NCI-H345 (cell line): ENCODE measurements at places on chromosomes 7 and 10.

- peak; percentile 60 for DNase-seq
Measured at GRCh38 chr7:110600956-110601355, 490.0 kb upstream of the LRRN3 start.

- DNase-seq = no peak
Measured at GRCh38 chr10:28850784-28851183, 173.5 kb downstream of the BAMBI start.

DNA sequence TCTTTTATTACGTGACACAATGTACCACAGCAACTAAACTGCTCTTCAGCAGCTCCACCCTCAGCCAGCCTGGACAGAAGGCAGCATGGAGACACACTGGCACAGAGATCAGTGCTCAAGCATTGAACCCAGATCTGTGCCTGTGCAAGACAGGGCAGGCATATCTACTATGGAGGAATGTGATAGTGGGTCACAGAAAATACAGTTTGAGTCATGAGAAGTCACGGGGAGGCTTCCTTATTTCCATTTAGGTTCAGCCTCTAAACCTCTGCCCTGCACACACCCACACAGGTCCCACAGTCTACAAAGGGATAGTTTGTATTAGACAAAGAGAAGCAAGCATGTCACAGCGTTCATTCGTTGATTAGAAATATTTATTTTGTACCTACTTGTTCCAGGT is 187.4 kb upstream of the AGR3 start:
- DNase-seq = no peak

DNA sequence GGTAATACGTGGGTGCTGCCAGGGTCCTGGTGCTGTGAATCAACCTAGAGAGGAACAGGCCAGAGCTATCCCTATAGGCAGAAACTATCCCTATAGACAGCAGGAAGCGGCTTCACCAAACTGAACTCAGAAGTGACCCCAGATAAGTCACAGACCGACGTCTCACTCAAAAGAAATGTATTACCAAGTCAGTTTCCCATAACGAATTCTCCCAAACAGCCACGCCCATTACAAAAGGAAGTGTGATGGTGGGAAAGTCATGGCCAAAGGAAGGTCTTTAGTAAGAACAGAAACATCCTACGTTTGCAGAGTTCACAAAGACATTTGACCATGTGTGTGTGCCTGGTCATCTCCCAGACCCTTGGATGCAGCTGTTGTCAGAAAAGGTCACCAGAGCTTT is 470.8 kb upstream of the ADARB2 start:
- DNase-seq = no peak

- no peak for DNase-seq
Measured at GRCh38 chr10:112517451-112517862, 70.4 kb downstream of the VTI1A start.

- no peak for DNase-seq
Measured at GRCh38 chr10:51896849-51897248, 197.5 kb upstream of the CSTF2T start.

- no peak for DNase-seq
Measured at GRCh38 chr10:7432884-7433726, 22.3 kb upstream of the SFMBT2 start.

GRCh38 chr10:96408201-96408600 is 49.4 kb upstream of the OPALIN start:
- DNase-seq = no peak

DNA sequence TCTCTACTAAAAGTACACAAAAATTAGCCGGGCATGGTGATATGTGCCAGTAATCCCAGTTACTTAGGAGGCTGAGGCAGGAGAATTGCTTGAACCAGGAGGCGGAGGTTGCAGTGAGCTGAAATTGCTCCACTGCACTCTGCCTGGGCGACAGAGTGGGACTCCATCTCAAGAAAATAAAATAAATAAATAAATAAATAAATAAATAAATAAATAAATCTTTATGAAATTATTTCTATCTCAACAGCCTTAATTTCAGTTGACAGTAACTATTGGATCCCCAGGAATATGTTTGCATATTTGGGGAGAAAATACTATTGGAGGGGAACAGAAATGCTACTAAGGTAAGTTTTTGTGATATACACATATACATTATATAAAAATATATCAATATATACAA is 20.0 kb downstream of the TMEM229A start:
- DNase-seq = no peak

DNA sequence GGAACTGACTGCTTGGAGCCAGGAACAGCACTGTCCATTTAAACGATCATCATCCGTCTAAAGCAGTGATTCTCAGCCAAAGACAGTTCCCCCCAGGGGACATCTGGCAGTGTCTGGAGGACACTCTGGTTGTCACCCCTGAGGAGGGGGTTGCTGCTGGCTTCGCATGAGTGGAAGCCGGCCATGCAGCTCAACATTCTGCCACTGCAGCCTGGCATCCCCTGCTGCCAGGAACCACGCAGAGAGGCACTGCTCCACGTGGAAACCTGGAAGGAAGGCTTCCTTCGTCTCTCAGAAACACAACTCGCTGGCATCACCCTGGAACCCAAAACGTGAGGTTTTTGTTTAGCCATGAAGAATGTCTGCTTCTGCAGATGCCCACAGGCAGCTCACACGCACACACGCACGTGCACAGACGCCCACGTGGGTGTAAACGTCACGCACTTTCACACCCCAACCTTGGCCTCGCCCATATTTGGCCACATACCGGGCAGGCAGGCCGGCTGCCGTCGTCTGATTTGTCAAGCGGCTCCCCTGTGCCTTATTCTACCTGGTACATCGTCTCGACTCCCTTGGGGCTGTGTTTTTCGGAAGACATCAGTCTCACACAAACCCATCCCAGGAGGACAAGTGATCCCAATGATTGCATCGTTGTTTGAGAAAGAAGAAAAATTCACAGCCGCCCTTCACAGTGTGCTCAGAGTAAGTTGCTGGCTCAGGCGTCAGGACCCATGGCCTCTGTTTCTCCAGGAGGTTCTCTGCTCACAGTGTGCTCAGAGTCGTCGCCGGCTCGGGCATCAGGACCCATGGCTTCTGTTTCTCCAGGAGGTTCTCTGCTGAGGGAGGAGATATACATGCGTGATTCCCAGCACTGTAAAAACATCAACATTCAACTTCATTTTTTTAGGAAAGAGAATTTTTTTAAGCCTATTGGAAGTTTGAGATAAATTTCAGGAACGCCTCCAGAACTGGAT is 127.2 kb upstream of the PPP2R2D start:
- no peak for DNase-seq
